ENCODE measurements at places on chromosomes 3 and 15. TPM values are rescaled to one million over a fixed set of nuclear protein-coding genes. Genes with fewer than 3 reads are reported as not detected.

CYP8B1 gene
- not detected for total RNA-seq

ACKR4 gene
- total RNA-seq = not detected

FETUB gene
- total RNA-seq = 0.47 TPM

OR5H2 gene
- total RNA-seq = not detected

FILIP1L gene
- 2.4 TPM for total RNA-seq

GOLGA6A gene
- total RNA-seq = not detected

ADAMTSL3 gene
- 1.2 TPM for total RNA-seq

PPM1L gene
- total RNA-seq = 1.7 TPM

UTS2B gene
- total RNA-seq = not detected

CLRN1 gene
- total RNA-seq = not detected

HCLS1 gene
- 1.6 TPM for total RNA-seq

MUC13 gene
- total RNA-seq = not detected

NSUN3 gene
- 10.6 TPM for total RNA-seq

KBTBD8 gene
- total RNA-seq = 4.3 TPM

SPINK8 gene
- not detected for total RNA-seq

ANKUB1 gene
- total RNA-seq = not detected

CKMT1A gene
- 11.4 TPM for total RNA-seq

IL5RA gene
- not detected for total RNA-seq

FBXW12 gene
- not detected for total RNA-seq

DPPA4 gene
- not detected for total RNA-seq

Measured in MCF 10A (cell line).